ENCODE measurements at places on chromosomes 12 and 14. TPM values are rescaled to one million over a fixed set of nuclear protein-coding genes. Genes with fewer than 3 reads are reported as not detected.

DNA sequence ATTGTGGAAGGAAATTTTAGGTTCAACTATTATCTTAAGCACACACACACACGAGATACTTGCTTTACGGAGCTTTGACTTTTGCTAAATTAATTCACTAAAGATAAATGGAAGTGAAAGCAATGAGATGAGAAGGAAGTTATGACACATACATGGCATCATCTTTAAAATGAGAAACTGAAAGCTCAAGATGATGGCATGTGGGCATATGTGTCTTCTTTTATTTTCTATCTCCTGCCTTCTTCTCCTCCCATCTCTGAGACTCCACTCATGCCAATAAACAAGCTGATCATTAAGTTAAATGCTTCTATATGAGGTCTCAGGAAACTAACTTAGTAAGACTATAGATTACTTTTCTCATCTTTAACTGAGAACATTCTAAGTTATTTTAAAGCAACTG, 216.7 kb downstream of the MED13L start:
- no peak overlapping the region for H3K27ac ChIP-seq
- no peak for DNase-seq
- H3K4me3 ChIP-seq: no peak overlapping the region
- peaks cover 14% of the 10 kb centered on the region for H3K4me1 ChIP-seq
- H3K36me3 ChIP-seq: no peaks in the 10 kb centered on the region

- H3K27ac ChIP-seq: no peak overlapping the region
- DNase-seq: no peak
- H3K36me3 ChIP-seq: peaks cover 29% of the 10 kb centered on the region
- no peaks in the 10 kb centered on the region for H3K27me3 ChIP-seq
These were observed 76.3 kb downstream of the CCDC88C start for GRCh38 chr14:91341334-91341733.

DNA sequence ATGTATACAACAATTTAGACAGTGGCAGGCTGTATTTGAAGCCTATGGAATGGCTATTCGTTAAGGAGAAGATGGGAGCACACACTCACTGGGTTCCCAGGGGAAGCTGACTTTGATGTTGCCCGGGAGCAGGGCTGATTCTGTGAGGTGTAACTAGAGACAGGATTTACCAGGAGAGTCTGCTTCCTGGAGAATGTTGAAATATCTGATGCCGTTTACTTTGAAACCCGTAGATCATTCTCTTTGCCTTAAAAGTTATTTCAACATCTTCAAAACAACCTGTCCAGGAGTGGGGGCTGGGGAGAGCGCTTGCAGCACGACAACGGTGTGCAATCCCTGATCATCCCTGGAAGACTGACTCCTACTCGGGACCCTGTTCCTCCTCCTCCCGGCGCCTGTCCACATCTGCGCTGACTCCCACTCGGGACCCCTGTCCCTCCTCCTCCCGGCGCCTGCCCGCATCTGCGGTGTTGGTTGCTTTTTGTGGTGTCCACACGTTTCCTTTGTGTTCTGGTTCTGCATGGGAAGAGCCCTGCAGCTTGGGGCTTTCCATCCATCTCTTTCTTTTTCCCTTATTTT, 72.6 kb downstream of the AACS start:
- H3K4me3 ChIP-seq: no peak overlapping the region
- DNase-seq: no peak
- no peaks in the 10 kb centered on the region for H3K4me1 ChIP-seq
- H3K36me3 ChIP-seq: no peaks in the 10 kb centered on the region
- no peaks in the 10 kb centered on the region for H3K27me3 ChIP-seq
- no peak overlapping the region for H3K27ac ChIP-seq

GRCh38 chr14:53501361-53502211, 348.5 kb upstream of the DDHD1 start:
- no peak for DNase-seq
- H3K4me3 ChIP-seq: no peak overlapping the region
- H3K27me3 ChIP-seq: no peaks in the 10 kb centered on the region
- H3K36me3 ChIP-seq: no peaks in the 10 kb centered on the region
- no peak overlapping the region for H3K27ac ChIP-seq

- H3K4me3 ChIP-seq: no peak overlapping the region
- H3K27me3 ChIP-seq: no peaks in the 10 kb centered on the region
- H3K4me1 ChIP-seq: no peaks in the 10 kb centered on the region
- no peaks in the 10 kb centered on the region for H3K36me3 ChIP-seq
- H3K27ac ChIP-seq: no peak overlapping the region
These were observed 767 bp downstream of the REP15 start for GRCh38 chr12:27696864-27697564.

- H3K27ac ChIP-seq: no peak overlapping the region
- no peaks in the 10 kb centered on the region for H3K27me3 ChIP-seq
- no peaks in the 10 kb centered on the region for H3K4me1 ChIP-seq
- H3K36me3 ChIP-seq: no peaks in the 10 kb centered on the region
These were observed 85.2 kb upstream of the PRMT8 start for GRCh38 chr12:3405821-3406220.

- no peaks in the 10 kb centered on the region for H3K27me3 ChIP-seq
- H3K4me3 ChIP-seq: peak overlapping the region; percentile 91
- H3K4me1 ChIP-seq: peaks cover 30% of the 10 kb centered on the region
- peak overlapping the region; percentile 61 for H3K27ac ChIP-seq
- DNase-seq: no peak
- no peaks in the 10 kb centered on the region for H3K36me3 ChIP-seq
These were observed 1.3 kb downstream of the TRAF3 start for GRCh38 chr14:102778338-102779083.

The ACTR10 gene
- total RNA-seq: 38.7 TPM

The TECPR2 gene
- 13.3 TPM for total RNA-seq

The RND1 gene
- 4.2 TPM for total RNA-seq

The SLC4A8 gene
- total RNA-seq: 0.93 TPM

The IRF2BPL gene
- 38.0 TPM for total RNA-seq
